ENCODE measurements at places on chromosomes 2 and 18.

DNA sequence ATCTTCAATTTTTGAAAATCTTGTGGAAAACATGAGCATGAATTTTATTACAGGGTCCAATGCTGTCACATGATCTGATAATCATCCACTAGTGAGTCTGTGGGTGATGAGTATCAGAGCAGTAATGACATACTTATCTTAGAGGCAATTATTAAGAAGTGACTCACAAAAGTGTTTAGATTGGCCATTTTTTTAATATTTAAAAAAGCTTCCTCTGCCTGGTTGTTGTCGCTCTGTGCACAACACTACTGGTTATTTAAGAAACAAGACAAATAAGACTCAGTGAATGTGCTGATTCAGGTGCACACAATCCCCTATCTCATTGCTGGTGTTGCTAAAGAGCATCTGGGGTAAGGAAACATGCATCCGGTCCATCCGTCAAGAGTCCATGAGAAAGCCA, 665.8 kb upstream of the ZEB2 start:
- no peak for DNase-seq

DNA sequence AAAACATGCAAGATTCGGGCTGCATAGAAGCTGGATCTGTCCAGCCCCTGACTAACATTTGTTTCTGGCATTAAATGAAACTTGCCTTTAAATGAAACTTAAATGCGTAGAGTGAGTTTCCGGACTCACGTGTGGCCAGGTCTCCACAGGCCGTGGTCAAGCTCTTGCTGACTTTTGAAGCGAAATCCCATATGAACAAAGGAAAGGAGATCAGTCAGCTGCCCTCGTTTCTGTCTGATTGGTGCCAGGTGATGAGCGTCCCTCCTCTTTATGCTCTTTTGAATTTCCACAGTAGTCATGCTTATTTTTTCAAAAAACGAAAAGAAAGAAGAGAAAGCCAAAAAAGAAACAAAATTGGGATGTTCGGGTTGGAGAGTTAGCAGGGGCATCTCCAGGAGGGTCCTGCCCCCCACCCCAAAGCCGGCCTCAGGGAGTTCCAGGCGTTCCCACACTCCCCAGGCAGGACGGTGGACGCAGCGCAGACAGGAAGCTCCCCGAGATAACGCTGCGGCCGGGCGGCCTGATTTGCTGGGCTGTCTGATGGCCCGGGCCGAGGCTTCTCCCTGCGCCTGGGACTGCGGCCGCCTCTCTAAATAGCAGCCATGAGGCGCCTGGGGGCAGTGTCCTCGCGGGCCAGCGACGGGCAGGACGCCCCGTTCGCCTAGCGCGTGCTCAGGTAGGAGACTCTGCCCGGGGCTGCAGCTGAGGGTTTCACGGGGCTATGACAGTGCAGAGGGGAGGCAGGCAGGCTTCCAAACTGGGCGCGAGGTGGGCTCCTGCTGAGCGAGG, at the start of gene COLEC11:
Gene COLEC11, plus strand, starts transcription at position 620 of the 789 bp plus-strand sequence. CDS start 9,229 bp downstream, outside the sequence.
- DNase-seq = no peak

DNA sequence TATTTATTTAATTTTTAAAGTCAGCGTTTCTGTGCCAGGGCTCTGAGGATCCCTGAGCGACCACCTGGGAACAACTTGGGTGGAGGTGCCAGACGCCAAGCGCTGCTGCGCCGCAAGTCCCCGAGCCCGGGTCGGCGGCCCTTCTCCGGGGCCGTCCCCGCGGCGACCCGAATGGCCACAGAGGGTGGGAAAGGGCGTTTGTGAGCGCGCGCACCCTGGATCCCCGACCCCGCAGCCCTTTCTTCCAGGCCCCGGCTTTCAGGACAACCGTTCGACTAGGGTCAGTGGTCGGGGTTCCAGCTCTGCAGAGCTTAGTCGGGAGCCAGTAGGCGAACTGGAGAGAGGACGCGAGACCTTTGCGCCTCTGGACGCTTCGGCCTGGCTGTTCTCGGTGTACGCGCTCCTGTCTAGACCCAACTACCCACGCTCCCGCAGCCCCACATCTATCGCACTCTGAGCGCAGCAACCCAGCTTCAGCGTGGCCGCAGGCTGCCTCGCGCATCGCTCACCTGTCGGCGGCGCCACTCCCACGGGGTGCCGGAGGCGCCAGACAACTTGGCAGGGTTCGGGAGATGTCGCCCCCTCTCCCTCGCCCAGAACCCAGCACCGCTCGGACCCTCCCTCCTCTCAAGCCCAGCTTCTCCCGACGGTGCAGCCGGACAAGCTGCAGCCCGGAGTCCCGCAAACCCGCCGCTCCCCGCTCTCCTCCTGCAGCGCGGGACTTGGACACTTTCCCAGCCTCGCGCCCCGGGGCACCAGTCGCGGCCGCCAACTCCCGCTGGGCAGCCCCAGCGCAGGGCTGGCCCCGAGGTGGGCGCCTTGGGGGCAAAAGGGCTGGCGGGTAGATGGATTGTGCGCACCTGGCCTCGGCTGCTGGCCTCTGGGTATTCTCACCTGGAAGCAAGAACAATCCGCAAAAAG, 758 bp downstream of the LYPD1 start:
- DNase-seq = no peak

GRCh38 chr2:39008665-39009064, 112.2 kb downstream of the SOS1 start:
- DNase-seq = peak; percentile 5

GRCh38 chr2:33022989-33023727, 76.4 kb downstream of the LTBP1 start:
- no peak for DNase-seq

- DNase-seq = peak; percentile 56
Observed at GRCh38 chr2:189142893-189143759, 36.4 kb downstream of the COL5A2 start.

- no peak for DNase-seq
Observed at GRCh38 chr2:119469131-119469530, 37.5 kb downstream of the TMEM37 start.

GRCh38 chr2:33810046-33810835, 211.1 kb upstream of the FAM98A start:
- no peak for DNase-seq

DNA sequence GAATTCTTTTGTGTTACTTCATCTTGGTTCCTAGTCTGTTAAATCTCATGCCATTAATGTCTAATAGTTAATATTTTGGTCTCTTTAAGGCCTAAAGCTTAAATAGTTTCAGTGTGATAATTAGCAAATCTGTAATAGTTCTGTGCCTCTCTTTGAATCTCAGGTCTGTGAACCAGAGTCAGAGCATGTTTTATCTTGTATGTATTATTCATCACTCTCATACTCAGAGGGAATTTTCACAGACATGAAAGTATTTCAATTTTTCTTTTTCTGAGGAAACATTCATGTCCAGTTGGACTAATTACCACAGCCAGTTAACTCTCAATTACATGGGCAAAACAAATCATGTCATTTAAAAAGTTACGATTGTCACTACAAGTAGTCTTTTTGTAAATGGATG, 931.9 kb upstream of the SLC39A10 start:
- no peak for DNase-seq

- DNase-seq = no peak
Observed at GRCh38 chr2:196335221-196335634, 163.8 kb upstream of the STK17B start.

DNA sequence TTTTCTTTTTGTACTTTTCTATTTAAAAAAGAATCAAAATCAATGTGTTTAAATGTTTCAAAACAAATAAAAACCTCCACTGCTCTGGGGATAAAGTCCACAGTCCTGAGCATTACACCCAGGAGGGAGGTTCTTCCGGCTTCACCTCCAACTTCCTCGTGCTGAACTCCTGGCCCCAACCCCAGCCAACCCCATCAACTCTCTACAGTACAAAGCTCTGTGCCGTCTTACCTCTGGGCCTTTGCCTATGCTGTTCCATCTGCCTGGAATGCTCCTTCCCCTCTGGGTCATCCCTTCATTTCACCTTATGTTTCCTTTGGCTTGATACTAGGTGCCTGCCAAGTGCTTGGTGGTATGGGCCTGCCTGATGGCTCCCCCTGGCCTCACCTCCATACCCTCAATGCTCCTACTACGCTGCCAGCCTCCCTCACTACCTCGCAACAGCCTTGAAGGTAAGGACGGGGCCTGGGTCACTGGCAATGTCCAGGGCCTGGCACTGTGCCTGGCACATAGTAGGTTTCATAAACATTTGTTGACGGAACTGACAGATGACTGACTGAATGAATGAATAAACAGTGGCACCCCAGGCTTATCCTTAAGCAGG, 28.8 kb downstream of the SDC1 start:
- DNase-seq = no peak

GRCh38 chr2:241514986-241515737, 6.8 kb upstream of the STK25 start:
- no peak for DNase-seq

DNA sequence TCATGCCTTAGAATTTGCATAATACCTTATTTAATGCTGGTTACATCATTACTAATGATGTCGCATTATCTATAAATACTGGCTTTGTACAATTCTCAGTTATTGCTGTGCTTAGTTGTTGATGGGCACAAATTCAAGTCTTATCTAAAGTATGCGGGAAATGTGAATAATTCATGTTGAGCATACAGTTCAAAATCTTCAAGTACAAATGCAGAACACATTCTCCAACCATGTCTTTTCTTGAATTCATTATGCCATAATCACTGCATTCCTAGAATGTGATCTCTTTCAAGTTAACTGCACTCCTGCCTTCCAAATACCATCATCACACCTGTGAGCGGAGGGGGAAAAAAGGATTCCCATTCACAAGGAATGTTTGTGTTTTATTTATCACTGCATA, 337.0 kb downstream of the MBD2 start:
- DNase-seq = no peak

- DNase-seq = peak; percentile 13
Observed at GRCh38 chr2:232400256-232401015, 6.2 kb upstream of the ALPG start.

DNA sequence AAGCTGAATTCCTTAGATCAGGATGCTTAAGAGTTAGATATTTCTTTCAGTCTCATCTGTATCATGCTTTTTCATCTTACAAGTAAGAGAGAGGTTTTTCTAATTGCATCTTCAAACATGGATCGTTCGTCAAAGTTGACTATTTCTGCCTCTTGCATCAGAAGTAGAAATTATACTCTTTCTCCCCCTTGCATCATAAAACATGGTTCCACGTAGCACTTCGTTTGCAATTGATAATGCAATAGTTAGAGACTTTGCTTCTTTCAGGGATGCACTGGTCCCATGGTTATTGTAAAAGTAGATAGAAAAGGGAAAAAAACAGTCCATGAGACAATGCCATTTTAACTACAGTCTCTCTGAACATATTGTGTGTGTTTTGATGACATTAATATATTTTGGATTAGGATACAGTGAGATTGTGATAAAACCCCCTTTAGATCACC, 75.1 kb upstream of the PARD3B start:
- DNase-seq = no peak

DNA sequence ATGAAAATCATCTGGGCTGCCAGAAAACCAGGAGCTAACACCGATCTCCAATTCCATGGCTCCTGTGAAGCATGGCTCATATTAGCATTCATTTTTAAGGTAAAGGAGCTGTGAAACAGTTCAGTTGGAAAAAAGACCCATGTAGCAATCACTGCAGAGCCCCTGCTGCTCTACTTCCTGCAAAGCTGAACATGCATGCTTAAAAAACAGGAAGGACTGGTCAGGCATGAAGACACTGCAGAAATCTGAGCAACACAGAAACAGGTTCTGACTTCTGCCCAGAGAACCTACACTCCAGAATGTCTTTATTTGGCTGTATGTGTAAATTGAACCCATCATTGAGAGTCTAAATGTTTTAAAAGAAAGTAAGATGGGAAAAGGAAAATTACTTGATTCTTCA, 950.6 kb downstream of the DCDC2C start:
- DNase-seq = peak; percentile 77

Data from OCI-LY7 (cell line).